ENCODE measurements at places on chromosomes 16 and 17. TPM values are rescaled to one million over a fixed set of nuclear protein-coding genes. Genes with fewer than 3 reads are reported as not detected.

DNA sequence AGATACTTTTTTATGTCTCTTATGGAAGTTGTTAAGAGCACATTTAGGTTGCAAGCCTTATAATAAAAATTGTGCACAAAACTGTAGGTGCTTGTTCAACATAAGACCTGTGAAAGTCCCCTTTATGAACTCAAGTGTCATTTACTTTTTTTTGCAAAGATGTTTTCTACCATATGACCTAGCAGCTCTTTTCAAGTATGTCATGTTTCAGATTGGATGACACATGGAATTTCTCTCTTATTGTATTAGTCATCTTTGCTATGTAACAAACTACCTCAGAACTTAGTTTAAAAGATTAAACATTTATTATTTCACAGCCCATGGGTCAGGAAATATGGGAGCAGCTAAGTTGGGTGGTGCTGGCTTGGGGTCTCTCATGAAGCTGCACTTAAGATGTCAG, 57.9 kb downstream of the PHKB start:
- no peak overlapping the region for H3K4me3 ChIP-seq
- peaks cover 3% of the 10 kb centered on the region for H3K36me3 ChIP-seq
- H3K27me3 ChIP-seq: no peaks in the 10 kb centered on the region
- DNase-seq: no peak
- no peaks in the 10 kb centered on the region for H3K4me1 ChIP-seq

Gene ZNF469
- total RNA-seq: 1.9 TPM

- no peaks in the 10 kb centered on the region for H3K27me3 ChIP-seq
- peak; percentile 56 for DNase-seq
Observed at GRCh38 chr16:49441366-49441780, 67.8 kb downstream of the C16orf78 start.

Gene TMEM256
- 40.1 TPM for total RNA-seq

Gene CDK5R1
- total RNA-seq: 1.0 TPM

DNA sequence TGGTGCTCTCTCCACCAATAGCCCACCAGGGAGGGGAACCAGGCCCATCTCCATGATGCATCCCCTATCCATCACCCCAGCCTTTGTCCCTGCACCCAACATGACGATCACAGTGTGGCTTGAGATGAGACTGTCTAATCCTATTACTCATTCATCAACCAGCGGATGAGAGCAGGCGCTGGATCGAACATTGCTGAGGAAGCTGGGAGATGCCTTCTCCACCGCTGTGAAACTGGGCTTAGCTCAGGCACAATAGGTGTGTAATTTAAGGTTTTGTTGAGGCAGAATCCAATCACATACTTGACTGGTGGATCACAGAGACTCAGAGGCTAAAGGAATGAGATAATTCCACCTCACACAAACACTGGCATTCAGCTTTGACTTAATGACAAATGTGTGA, 64.6 kb upstream of the IRX3 start:
- H3K27me3 ChIP-seq: no peaks in the 10 kb centered on the region
- no peak for DNase-seq
- H3K4me3 ChIP-seq: no peak overlapping the region
- H3K27ac ChIP-seq: no peak overlapping the region
- H3K36me3 ChIP-seq: no peaks in the 10 kb centered on the region
- no peaks in the 10 kb centered on the region for H3K4me1 ChIP-seq

Data from aorta (tissue), 5 donors.